Sciatic nerve (tissue), 2 donors: ENCODE measurements at places on chromosomes 1 and 21. TPM values are rescaled to one million over a fixed set of nuclear protein-coding genes. Genes with fewer than 3 reads are reported as not detected.

DNA sequence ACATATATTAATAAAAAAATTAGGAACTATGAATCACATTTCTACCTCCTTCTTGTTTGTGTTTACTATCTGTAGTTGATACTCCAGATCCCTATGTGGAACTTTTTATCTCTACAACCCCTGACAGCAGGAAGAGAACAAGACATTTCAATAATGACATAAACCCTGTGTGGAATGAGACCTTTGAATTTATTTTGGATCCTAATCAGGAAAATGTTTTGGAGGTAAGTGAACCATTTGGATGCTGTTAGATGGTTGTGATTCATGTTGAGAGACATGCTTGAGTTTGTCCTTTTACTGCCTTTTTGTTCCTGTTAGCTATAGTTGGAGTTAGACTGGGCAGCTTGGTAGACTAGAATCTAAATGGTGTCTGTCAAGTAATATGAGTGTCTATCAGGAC lies 64.2 kb downstream of the PLA2G4A start:
- no peak for DNase-seq

- no peak for DNase-seq
Measured at GRCh38 chr21:19608101-19608621, 1204.6 kb upstream of the TMPRSS15 start.

DNA sequence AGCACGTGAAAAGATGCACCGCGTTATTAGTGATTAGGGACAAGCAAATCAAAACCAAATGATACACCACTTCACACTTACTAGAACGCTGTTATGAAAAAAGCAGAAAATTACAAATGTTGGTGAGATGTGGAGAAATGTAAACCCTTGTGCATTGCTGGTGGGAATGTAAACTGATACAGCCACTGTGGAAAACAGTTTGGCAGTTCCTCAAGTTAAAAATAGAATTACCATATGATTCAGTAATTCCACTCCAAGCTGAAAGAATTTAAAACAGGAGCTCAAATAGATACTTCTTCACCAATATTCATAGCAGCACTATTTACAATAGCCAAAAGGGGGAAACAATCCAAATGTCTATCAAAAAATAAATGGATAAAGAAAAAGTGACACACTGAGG lies 10.3 kb upstream of the EVI5 start:
- DNase-seq: no peak

GRCh38 chr1:64923294-64923718 lies 43.0 kb downstream of the JAK1 start:
- no peak for DNase-seq

GRCh38 chr1:50976890-50977574 lies 7.0 kb downstream of the CDKN2C start:
- no peak for DNase-seq

The TBX15 gene
- total RNA-seq: 12.5 TPM

- DNase-seq: no peak
Measured at GRCh38 chr1:230923176-230923575, 54.9 kb upstream of the C1orf198 start.

The KDF1 gene
- total RNA-seq: not detected

The NUP133 gene
- total RNA-seq: 35.8 TPM

- peak; percentile 37 for DNase-seq
Measured at GRCh38 chr1:204842892-204843291, 27.8 kb upstream of the NFASC start.

The LRRC38 gene
- not detected for total RNA-seq

DNA sequence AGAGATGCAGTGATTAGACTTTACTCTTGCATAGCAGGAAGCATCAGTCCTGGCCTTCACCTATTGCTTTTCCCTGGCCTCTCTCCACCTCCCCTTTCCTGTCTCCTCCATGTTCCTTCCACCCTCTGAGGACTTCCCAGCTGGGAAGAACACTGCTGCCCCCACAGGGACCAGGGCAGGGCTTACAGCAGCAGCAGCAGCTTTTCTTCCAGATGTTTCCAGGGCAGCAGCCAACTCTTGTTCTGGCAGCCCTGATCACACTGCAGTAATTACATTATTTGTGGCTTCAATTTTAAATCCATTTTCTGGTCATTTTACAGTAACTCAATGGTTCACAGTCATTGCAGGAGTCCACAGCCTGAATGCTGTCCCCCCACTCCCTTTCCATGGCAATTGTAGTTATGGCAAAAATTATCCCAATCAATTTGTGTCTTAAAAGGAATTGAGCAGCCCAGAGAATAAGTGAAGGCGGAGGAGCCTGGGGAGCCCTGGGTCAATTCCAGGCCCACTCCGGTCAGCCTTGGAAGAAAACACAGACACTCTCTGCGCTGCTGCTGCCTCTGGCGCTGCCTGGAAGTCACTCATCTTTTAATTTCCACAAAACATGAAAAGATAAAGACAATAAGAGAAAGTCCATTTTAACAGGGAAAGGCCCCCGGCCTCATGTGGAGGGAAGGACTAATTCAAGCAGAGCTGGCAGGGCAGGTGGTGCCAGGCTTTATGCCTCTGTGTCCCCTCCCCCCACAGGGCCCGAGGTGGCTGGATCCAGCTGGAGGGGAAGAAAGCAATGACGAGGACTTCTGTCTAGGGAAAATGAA lies 148.6 kb downstream of the GRIK3 start:
- DNase-seq: peak; percentile 43

DNA sequence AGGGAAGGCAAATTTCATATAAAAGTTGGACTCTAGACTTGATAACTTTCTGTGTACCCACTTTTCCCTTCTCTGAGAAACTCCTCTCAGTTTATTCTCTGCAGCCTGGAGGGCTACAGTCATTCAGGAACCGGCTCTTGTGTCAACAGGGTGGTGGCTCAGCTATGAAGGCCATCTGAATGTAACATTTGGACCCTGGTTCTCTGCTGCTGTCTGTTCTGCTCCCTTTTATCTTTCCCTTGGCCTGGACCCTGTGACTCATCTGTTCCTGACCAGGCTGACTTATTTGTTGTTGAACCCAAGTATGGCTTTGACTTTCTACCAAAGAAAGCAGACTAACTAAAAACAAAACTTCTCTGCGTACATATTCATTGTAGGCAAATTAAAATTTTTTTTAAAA lies 75.4 kb downstream of the CENPF start:
- DNase-seq: no peak

The RHEX gene
- 1.2 TPM for total RNA-seq

- no peak for DNase-seq
Measured at GRCh38 chr1:1407636-1408318, 684 bp upstream of the MRPL20 start.

The KAZN gene
- 37.2 TPM for total RNA-seq

DNA sequence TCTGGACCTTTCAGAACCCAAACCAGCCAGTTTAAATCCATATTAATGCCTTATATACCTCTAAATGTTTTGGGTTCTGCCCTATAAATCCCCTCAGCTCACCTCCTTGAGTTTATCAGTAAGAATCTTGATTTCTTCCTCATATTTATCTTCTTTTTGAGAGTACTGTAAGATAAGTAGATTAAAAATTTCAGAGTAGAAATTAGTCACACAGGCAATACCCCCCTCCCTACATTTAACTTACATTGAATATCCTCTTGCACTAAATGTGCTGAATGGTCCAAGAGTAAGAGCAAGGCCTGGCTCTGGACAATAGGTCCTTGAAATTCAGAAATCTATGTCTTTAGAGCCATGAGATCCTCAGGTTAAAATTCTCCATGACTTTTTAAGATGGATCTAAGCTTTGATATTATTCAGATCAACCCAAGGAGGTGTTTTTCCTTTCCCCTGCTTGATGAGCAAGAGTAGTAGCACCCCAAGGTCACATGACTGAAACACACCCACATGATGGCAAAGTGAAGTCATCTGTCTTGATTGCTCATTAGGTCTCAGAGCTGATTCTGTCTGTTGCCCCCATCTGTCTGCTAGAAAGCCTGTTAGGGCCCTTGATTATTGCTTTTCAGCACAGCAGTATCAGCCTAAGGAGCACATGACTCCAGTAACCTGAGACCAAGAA lies 15.8 kb upstream of the NUP210L start:
- no peak for DNase-seq

DNA sequence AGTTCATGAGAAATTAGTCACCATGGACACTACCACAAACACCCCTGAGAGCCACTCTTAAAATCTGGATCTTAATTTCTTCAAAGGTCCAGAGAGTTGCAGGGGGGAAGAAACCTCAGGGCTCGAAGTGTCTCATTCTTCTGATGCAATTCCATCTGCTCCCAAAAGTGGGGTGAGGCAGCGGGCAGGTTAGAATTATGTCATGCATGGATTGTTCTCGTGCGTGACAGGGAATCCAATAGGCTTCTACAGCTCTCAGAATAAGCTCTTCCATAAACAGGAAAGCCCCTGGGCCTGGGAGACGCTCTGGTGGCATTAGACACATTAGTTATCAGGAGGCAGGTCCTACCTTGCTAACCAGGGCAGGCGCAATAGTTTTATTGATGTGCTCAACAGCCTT lies 8.4 kb downstream of the ENO1 start:
- no peak for DNase-seq

The TEDDM1 gene
- total RNA-seq: not detected

DNA sequence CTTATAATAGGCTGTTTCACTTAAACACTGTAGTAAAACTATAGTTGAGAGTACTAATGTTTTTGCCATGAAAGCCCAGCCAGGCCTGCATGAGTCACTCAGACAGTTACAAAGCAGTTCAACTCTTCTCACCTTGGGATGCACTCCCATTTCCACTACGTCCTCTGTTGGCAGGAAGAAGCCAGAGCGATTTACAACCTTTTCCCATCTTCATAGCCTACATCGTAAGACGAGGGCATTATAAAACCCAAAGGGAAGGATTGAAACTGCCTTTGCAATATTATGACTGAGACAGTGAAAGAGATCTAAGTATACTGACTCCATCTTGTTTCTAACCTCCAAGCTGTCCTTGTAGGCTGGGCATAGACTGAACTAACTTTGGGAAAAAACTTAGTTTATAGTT lies 71.8 kb upstream of the CSF1 start:
- DNase-seq: no peak

DNA sequence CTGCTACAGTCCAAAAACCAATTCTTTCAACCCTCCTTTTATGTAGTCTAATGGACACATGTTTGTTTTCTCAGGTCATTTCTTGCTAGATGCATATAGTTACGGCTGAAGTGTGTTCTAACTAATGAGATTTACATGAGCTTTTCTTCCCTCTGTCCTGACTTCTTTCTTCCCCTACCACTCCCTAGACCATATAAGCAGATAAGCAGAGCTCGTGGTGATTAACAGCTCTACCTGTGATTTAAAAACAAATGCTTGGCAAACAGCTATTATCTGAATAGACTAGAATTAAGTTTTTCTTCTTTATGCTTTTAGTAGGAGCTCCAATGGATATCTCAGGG lies 18.6 kb downstream of the KHDRBS1 start:
- no peak for DNase-seq

DNA sequence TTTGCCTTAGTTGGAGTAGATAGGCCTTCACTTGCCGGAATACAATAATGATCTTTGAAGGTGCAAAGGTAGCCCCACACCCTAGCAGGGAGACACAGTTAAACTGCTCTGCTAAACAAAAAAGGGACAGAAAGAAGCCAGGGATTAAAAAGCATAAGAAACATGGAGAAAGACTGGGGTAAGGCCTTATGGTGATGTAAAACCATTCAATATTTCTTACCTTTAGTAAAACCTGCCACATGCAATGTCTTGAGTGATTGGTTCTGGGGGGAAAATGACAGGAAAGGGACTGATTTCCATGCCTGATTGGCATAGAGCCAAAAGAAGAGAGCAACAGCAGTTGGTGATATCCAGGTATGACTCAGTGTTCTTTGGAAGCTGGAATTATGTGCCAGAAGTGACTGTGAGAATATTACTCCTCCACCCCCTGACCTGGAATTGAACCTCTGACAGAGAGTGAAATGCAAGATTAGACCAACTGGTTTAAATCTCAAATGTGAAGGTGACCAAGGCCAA lies 8.1 kb downstream of the DNASE2B start:
- DNase-seq: no peak

DNA sequence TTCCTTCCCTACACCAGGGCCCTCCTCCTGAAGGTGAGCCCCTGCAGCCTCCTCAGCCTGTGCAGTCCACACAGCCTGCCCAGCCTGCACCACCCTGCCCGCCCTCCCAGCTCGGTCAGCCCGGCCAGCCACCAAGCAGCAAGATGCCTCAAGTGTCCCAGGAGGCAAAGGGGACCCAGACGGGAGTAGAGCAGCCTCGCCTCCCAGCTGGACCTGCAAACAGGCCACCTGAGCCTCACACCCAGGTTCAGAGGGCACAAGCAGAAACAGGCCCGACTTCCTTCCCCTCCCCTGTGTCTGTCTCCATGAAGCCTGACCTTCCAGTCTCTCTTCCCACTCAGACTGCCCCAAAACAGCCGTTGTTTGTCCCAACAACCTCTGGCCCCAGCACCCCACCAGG lies 38.8 kb downstream of the ZBTB17 start:
- DNase-seq: no peak

The CFHR5 gene
- not detected for total RNA-seq

DNA sequence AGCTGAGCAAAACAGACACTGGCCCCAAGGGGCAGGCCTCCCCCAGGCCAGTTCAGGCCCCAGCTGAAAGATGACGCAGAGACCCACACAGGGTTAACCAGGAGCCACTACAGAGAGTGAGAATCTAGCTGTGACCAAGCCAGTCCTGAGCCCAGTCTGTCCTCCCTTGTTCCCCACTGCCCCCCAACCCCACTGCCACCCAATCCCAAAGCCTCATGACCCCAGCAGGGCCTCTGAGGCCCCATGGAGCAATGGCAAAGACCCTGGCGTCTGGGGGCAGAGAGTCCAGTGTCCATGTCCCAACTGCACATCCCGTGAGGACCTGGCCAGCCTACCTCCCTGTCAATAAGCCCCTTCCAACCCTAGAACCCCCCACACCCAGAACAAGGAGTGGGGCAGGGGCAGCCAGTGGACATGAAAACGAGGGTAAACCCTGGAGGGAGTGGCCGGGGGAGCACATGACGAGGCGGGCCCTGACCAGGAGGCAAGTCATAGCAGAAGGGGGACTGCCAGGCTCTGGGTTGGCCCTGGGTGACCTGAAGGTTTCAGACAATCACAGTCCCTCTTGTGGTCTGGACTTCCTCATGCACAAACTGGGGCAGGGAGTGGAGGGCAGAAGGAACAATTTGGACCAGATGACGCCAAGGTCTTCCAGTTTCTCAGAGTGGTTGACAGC lies 100.5 kb downstream of the GLIS1 start:
- peak; percentile 42 for DNase-seq

- no peak for DNase-seq
Measured at GRCh38 chr1:98426092-98426491, 235.4 kb upstream of the SNX7 start.

DNA sequence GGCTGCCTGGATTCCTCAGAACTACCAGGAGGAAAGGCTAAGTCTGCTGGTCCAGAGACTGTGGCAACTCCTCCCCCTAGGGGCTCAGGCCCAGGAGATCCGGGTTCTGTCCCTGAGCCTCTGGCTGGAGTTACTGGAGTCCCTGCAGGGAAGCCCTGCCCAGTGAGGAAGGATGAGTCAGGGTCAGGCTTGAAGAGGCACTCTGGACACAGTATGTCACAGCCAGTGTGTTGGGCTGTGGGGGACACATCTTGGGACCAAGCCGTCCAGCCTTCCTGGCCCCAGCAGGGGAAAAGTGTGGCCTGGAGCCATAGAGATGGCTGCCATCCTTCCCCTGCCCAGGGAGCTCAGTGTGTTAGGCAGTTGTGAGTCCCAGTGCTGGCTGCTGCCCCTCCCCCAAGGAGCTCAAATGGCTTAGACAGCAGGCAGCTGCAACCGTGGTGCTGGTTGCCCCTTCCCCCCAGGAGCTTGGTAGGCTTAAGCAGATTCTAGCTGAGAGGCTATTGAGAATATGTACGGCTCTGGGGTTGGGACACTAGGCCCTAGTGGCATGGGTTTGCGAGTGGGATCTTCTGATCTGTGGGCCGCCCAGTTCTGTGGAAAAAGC lies 28.2 kb upstream of the RABGAP1L start:
- no peak for DNase-seq

The LIN28A gene
- total RNA-seq: not detected

GRCh38 chr1:117605164-117605773 lies 579 bp upstream of the TENT5C start:
- peak; percentile 74 for DNase-seq
